ENCODE measurements at places on chromosomes 6 and 20. TPM values are rescaled to one million over a fixed set of nuclear protein-coding genes. Genes with fewer than 3 reads are reported as not detected.

The PKIB gene
- total RNA-seq, result not detected

The KIAA1586 gene
- 11.8 TPM for total RNA-seq

The SNAI1 gene
- total RNA-seq, result 7.6 TPM

The CTCFL gene
- not detected for total RNA-seq

The BNIP5 gene
- not detected for total RNA-seq

The NOX3 gene
- not detected for total RNA-seq

The CST5 gene
- not detected for total RNA-seq

The PROCR gene
- 44.3 TPM for total RNA-seq

The DZANK1 gene
- 3.4 TPM for total RNA-seq

The ADGRG6 gene
- total RNA-seq, result 1.6 TPM

DNA sequence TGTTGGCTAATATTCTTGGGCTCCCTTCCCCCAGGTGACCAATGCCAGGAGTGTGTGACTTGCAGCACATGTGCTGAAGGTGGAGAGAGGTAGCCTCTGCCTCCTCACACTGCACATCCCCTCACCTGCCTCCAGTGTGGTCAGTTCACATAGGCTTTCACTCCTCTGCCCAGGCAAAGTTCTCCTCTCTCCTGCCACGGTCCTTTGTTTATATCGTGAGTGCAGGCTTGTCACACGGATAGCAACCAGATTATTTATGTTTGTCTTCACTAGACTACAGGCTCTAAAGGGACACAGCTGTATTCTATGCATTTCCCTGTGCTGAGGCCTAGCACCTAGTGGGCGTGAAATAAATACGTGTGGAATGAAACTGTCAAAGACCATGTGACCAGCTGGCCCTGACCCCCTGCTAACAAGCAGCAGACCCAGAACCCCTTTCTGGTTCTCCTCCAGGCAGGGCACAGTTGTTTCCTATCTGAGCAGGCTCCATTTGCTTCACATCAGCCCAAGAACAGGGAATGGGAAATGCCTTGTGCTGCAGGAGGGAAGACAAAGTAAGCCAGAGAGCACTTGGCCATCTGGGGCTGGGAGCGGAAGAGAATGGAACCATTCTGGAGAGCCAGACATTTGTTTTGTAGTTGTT, 42.3 kb downstream of the UNC5CL start:
- H3K36me3 ChIP-seq, result no peaks in the 10 kb centered on the region
- H3K4me3 ChIP-seq, result no peak overlapping the region
- H3K4me1 ChIP-seq, result peaks cover 10% of the 10 kb centered on the region
- no peak for DNase-seq

GRCh38 chr20:62952373-62952967, at the start of gene SLC17A9:
SLC17A9 (plus strand) TSS chr20:62952709; CDS start chr20:62952831, 122 bp downstream.
- DNase-seq, result peak; percentile 82
- H3K4me1 ChIP-seq, result peaks cover 7% of the 10 kb centered on the region
- H3K4me3 ChIP-seq, result peak within 1 kb of the TSS; percentile 73
- H3K27ac ChIP-seq, result peak within 1 kb of the TSS; percentile 93

DNA sequence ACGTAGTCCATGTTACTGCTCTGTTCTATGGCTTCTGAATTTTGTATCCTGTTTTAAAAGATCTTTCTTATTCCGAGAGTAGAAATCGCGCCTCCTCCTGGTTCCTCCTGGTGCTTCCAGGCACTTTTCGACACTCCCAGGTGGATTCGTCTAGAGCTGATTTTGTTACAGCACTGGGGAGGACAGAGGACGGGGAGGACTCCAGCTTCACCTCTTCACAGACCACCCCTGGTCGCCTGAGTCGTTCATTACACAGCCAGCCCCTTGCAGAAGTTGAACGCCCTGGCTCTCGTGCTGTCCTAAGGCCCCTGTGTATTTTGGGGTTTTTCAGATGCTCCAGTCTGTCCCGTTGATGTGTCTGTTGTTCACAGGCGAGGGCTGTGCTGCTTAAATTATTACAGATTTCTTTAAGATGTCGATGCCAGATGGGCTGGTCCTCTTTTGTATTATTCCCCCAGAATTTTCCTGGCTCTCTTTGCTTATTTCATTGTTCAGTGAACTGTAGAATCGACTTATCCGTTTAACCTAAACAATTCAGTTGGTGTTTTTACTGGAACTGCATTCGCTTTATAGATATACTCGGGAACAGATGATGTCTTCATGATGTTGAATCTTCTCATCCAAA, 30.5 kb downstream of the COL20A1 start:
- no peak overlapping the region for H3K4me3 ChIP-seq
- no peak overlapping the region for H3K27ac ChIP-seq
- no peaks in the 10 kb centered on the region for H3K4me1 ChIP-seq
- no peaks in the 10 kb centered on the region for H3K36me3 ChIP-seq
- peak; percentile 48 for DNase-seq

DNA sequence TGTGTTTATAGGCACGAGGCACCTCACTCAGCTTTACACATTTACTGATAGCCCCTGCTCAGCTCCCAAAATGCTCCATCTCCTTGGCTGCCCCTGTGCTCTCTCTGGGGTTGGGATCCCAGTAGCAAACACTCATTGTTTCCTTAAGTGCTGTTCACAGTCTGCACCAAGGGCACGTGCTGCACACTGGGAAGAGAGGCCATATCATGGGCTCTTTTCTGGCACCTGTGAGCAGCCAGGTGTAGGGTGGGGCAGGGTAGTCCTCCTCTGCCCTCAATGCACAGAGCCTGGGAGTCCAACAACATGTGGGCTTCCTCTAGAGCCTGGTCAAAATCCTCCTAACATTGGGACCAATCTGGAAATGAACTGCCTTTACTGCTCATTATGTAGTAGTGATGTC, 67.9 kb downstream of the BANF2 start:
- no peak for DNase-seq
- H3K27ac ChIP-seq, result no peak overlapping the region
- H3K4me1 ChIP-seq, result no peaks in the 10 kb centered on the region
- no peak overlapping the region for H3K4me3 ChIP-seq
- no peaks in the 10 kb centered on the region for H3K27me3 ChIP-seq
- H3K36me3 ChIP-seq, result no peaks in the 10 kb centered on the region

GRCh38 chr6:133973109-133973971, 20.3 kb downstream of the TBPL1 start:
- peak; percentile 70 for DNase-seq
- H3K27ac ChIP-seq, result no peak overlapping the region
- H3K4me3 ChIP-seq, result no peak overlapping the region

GRCh38 chr20:62216636-62217566, 3.2 kb downstream of the HRH3 start:
- no peak overlapping the region for H3K27ac ChIP-seq
- H3K36me3 ChIP-seq, result no peaks in the 10 kb centered on the region
- H3K27me3 ChIP-seq, result peaks cover 24% of the 10 kb centered on the region
